ENCODE measurements at places on chromosomes 6 and 20.

GRCh38 chr6:166269301-166270039 lies 38.7 kb downstream of the PRR18 start:
- no peak for DNase-seq

GRCh38 chr6:16157492-16157891 lies 28.6 kb downstream of the MYLIP start:
- DNase-seq: no peak

- DNase-seq: peak; percentile 19
Measured at GRCh38 chr20:18284805-18285533, 3.4 kb upstream of the ZNF133 start.

DNA sequence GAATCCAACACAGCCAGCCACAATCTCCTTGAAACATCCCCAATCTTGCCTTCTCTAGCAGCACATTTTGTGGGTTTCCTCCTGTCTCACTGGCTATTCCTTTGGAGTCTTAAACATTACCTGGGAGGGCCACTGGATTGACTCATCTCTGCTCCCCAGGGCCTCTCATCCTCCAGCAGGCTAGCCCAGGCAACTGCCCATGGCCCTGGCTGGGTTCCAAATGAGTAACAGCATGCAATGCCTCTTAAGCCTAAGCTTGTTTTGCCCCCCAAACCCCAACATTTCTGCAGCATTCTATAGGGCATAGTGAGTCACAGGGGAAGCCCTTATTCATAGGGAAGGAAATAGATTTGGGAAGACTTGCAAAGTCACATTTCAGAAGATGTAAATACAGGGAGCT lies 204.9 kb downstream of the FOXA2 start:
- DNase-seq: peak; percentile 62

- DNase-seq: no peak
Measured at GRCh38 chr6:37019065-37019450, 13.6 kb downstream of the FGD2 start.

GRCh38 chr6:31142361-31142761 lies 3.5 kb upstream of the PSORS1C2 start:
- DNase-seq: no peak

DNA sequence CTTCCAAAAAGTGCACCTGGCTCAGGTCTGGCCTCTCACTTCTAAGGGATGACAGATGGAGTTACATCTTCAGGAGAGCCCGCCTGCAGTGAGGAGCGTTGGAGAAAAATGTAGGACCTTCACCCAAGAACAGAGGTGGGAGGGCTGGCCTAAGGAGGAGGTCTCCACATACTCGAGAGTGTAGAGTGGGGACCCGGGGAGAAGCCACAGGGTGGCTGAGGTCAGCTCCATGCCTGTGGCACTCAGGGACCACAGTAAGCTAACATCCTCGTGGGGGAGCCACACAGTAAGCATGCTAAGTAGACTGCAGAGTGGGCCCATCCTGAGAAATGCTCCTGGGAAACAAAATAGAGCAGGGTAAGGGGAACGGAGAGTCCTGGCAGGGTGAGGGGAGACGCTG lies 24.0 kb downstream of the AAR2 start:
- no peak for DNase-seq

DNA sequence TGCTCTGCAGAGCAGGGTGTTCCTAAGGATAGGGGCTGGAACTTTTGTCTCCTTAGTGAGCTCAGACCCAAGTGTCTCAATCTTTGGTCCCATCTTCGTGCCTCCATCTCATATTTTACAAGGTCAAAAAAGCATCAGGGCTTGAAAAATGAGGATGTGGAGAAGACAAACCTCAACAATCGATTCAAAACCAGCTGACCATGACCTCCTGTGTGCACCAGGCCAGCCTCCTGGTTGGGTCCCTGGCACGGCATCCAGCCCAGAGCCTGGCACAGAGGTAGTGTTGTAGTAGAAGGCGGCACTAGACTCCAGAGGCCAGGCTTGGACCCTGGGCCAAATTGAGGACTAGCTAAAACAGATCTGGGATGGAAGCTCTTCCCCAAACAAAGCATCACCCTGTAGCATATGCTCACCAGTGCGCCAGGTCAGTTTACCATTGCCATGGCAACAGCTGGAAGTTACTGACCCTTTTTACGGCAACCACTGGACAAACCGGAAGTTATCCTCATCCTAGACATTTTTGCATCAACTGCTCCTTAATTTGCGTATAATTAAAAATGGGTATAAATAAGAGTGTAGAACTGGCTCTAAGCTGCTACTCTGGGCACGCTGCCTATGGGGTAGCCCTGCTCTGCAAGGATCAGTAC lies 69.3 kb upstream of the BLCAP start:
- no peak for DNase-seq

GRCh38 chr6:117795234-117795633 lies 111.8 kb upstream of the SLC35F1 start:
- DNase-seq: no peak

Measured in choroid plexus epithelial cell (primary cell).